ENCODE measurements at places on chromosomes 16 and 17.

GRCh38 chr16:68756239-68756915 lies 19.3 kb downstream of the CDH1 start:
- DNase-seq: no peak

GRCh38 chr16:71373073-71373472 lies 14.6 kb downstream of the CALB2 start:
- no peak for DNase-seq

DNA sequence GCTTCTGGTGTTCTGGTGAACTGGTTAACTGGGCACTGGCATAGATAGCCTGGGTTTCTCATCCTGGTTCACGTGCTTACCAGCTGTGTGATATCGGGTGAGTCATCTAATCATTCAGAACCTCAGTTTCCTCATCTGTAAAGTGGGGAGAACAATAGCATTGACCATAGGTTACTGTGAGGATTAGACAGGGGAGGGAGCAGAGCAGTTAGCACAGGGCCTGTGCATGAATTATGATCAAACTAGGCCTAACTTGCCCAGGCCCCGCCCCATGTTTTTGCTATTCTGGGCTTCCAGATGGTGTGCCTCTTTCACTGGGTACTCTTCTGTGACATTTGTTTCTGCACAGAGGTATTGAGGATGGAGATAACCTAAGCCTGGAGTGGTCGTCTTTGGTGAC lies 4.6 kb upstream of the KLHL36 start:
- no peak for DNase-seq

- no peak for DNase-seq
These were observed 28.9 kb upstream of the SPPL2C start for GRCh38 chr17:45815752-45816151.

GRCh38 chr16:77840673-77841501 lies 52.5 kb downstream of the VAT1L start:
- DNase-seq: no peak

DNA sequence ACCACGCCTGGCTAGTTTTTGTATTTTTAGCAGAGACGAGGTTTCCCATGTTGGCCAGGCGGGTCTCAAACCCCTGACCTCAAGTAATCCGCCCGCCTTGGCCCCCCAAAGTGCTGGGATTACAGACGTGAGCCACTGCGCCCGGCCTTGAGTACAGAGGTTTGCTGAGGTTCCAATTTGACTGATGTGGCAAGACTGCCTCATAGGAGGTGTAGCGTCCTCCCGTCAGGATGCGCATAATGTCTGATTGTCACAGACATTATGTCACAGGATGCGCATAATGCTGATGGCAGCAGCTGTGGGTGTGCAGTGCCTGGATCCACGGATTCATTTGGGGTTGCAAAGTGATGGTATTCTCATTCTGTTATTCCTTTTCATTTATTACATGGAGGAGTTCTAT lies 45.2 kb downstream of the HAPSTR1 start:
- DNase-seq: no peak

DNA sequence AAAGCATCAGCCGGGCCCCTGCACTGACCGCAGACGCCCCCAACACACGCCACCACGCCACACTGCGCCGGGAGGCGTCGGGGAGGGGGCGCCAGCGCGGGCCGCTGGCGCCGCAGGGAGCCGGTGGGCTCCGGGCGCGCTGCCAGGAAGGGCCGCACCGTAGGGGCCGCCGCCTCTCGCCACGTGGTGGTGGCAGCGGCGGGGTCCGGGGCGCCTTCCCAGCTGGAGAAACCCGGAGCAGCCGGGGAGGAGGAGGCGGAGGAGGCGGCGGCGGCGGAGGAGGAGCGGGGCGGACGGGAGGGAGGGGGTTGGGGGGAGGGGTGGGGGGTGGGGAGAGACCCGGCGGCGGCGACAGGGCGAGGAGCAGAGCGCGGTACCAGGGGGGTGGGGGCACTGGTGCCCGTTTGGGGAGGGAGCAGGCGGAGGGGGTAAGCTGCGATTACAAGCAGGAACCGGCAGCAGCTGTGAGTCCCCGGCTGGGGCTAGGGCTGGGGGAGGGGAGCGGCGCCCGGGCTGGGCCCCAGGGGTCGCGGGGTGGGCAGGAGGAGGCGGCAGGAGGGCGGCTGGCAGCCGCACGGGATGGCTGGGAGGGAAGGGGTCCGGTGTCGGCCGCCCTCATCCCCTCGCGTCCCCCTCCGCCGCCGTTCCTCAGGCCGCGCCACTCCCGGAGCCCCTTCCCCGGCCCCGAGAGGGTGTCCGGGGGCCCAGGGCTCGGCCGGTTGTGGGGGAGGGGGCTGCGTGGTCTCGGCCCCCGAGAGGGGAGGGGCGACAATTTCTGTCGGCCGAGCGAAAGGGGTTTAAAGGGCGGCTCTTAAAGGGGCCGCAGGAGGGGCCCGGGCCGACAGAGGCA lies at the start of gene TBKBP1:
Gene TBKBP1 (plus strand): TSS at position 431 of the 850 bp plus-strand sequence. CDS start 1,952 bp downstream, outside the sequence.
- peak; percentile 79 for DNase-seq

GRCh38 chr17:20174588-20175265 lies 165.6 kb downstream of the SPECC1 start:
- no peak for DNase-seq

DNA sequence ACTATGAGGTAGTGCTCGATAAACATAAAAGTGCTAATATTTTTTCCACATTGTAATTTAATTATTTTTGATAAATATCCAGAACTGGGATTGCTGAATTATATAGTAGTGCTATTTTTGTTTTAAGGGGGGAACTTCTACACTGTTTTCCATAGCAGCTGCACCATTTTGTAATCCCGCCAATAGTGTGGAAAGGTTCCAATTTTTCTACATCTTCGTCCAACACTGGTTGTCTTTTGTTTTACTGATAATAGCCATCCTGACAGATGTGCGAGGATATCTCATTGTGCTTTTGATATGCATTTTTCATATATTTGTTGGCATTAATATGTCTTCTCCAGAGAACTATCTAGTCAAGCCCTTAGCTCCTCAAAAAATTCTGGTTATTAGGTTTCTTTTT lies 259.6 kb upstream of the KCNJ16 start:
- no peak for DNase-seq

GRCh38 chr16:46896314-46896968 lies 12.3 kb downstream of the GPT2 start:
- no peak for DNase-seq

GRCh38 chr16:24887472-24887871 lies 41.7 kb downstream of the SLC5A11 start:
- no peak for DNase-seq

DNA sequence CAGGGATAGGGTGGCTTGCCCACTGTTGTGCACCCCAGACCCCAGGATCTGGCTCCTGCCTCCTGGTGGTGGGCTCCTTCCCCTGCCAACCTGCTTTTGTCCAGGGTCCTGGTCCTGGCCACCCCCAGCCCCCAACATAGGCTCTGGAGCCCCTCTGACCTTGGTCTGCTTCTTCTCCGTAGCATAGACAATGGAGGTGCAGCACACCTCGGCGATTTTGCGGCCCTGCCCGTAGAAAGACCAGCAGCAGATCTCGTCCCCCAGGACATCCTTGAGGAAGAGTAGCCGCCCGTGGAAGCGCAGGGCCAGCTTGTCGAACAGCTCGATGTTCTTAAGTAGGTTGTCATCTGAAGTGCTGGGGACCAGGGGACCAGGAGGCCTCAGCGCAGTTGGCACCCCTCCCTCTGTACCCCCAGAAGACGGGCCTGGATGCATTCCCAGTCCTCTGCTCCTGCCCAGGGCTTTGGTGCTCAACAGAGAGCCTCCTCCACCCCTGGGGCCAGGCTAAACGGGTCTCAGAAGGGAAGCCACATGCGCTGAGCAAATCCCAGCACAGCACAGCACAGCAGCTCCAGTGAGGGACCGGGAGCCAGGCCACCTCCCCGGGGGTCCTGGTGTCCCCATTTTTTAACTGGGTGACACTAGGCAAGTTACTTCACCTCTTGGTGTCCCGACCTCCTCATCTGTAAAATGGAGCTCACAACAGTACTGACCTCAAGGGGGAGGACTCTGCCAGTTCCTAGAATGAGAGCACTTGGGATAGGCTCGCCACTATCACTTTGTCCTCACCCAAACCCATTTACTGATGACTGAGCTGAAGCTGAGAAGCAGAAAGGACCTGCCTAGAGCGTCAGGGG lies 10.8 kb downstream of the ASPHD1 start:
- no peak for DNase-seq

DNA sequence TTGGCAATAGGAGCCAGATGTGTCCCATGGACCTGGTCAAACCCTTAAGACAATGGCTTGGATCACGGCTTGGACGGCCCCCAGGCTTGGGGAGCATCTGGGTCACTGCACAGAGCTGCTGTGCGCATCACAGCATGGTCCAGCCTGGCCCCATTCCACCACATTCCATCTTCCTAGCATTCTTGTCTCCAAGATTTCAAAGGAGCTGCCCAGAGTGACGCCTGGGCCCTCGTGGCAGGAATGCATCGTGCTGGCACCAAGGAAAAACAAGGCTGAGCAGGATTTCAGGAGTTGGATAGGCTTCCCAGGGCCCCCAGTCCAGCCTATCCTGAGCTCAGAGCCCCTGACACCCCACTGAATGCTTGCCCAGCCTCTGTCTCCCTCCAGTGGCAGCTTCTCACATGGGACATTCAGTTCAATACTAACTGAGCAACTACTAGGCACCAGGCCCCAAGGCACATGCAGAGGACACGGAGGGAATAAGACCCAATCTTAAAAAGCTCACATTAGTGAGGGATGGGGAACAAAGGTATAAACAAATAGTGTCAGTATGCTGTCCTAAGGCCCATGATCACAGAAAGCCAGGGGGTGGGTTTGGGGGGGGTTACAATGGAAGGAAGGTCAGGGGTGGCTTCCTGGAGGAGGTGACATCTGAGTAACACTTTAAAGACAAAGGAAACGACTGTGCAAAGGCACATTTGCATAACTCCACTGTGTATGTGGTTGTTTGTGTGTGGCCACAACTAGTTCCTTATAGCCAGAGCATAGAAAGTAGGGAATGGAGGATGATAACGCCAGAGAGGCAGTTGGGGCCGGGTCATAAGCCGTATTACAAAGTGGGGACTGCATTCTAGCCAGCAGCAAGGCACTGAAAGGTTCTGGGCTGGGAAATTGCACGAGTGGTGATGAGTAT lies 34.1 kb downstream of the TK2 start:
- DNase-seq: peak; percentile 45

DNA sequence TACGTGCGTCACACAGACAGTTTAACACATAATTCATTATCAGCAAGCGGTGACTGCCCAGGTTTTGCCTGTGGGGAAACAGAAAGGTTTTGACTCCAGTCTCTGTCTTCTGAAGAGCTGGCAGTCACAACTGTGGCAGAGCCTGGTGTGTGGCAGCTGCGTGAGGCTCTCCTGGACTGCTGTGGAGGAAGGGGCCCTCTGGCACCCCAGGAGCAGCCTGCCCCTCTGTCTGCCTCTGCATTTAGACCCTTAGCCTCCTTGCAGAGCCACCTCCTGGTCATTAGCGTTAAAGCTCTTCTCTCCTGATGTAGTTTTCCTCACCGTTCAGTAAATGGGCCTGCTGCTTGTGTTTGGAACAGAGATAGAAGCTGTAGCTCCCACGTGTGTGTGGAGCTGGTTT lies 10.9 kb downstream of the RAB40C start:
- no peak for DNase-seq

DNA sequence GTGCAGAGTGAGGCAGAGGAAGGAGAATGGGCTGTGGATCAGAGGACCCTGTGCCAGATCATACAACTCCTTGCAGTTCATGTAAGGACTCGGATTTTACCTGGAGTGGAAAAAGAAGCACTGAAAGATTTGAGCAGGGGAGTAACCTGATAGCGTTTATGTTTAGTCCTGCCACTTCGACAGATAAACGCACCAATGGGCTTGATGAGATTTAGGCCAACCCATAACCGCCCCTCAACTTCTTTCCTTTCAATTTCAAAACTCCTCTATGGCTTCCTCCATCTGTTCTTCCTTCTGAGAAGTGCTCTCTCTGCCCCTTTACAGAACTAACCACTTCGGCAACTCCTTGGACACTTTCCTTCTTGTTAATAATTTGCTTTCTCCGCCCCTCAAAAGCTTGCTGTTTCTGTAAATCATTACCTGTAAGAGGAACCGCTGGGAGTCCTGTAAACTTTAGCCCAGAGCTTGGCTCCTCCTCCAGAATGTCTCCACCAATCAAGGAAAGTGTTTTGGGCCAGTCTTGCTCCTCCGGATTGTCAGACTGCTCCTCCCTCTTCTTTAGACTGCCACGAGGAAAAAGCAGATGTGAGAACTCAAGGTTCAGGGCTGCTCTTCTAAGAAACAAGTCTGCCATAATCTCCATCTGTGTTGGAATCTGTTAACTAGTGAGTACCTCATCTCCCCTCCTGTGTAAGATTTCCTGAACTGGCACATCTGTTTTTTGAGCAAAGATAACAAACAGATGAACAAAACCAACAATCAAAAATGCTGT lies at the start of gene ACSM3:
Gene ACSM3 (plus strand): TSS at position 554 of the 772 bp plus-strand sequence. CDS start 6,021 bp downstream, outside the sequence.
- peak; percentile 96 for DNase-seq

DNA sequence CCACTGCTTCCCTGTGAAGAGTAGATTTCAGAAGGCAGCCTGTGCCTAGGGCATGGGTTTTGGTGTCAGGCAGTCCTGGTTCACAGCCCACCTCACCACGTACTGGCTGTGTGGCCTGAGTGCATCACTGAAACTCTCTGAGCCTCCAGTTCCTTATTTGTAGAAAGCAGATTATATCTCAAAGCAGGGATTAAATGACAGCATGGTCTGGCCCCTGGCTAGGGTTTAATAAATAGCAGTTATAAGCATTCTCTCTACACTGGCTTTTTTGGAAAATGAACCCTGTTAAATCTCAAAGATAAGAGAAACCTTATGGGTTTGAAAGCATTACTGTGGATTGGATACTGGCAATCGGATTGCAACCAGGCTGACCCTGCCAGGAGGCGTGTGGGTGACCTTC lies 2.9 kb upstream of the MT1M start:
- peak; percentile 4 for DNase-seq

DNA sequence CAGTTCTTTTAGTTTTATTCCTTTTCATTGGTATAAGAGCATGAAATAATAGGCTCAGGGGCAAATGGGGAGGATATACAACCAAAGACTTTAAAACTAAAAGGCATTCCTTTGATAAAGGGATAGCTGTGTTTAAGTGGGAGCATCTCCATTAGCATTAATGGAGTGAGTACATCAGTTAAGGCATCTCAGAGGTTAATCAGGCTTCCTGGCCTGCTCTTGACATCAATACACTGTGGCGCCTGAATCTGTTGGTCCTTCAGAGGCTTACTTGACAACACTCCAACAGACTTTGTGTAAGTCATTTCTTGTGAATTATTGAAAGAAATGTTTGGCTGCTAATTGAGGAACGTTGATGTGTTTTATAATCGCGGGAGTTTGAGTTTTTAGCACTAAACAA lies 230.7 kb downstream of the BCAS3 start:
- DNase-seq: no peak

DNA sequence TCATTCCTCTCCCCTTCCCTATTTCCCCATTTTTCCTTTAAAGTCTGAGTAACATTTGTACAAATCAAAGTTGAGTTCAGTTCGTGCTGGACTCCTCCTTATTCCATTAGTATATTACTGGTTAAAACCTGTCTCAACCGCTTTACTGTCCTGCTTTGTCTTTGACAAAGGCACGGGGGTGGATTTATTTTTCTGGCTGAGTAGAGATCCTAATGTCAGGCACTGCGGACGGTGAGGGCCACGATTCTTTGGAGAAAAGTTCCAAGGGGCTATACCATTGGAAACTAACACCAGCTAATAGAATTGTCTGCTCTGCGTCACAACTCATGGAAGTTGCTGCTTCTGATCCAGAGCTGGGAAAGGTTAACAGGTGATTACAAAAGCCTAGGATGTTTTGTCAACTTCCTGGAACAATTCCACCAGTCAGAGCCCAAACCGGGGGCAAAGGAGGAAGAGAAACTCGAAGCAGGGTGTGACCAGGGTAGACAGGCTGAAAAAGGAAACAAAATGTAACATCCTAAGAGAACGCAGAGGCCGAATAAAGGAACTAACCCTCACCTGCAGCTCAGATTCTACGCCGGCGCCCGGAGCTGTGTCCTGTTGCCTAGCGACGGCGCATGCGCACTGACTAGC lies 12.4 kb downstream of the TAT start:
- DNase-seq: no peak

GRCh38 chr16:66911112-66911511 lies 7.6 kb downstream of the CDH16 start:
- no peak for DNase-seq
